ENCODE measurements at places on chromosomes 7 and 10.

GRCh38 chr10:133405844-133406527 is 12.0 kb downstream of the MTG1 start:
- DNase-seq, result no peak

DNA sequence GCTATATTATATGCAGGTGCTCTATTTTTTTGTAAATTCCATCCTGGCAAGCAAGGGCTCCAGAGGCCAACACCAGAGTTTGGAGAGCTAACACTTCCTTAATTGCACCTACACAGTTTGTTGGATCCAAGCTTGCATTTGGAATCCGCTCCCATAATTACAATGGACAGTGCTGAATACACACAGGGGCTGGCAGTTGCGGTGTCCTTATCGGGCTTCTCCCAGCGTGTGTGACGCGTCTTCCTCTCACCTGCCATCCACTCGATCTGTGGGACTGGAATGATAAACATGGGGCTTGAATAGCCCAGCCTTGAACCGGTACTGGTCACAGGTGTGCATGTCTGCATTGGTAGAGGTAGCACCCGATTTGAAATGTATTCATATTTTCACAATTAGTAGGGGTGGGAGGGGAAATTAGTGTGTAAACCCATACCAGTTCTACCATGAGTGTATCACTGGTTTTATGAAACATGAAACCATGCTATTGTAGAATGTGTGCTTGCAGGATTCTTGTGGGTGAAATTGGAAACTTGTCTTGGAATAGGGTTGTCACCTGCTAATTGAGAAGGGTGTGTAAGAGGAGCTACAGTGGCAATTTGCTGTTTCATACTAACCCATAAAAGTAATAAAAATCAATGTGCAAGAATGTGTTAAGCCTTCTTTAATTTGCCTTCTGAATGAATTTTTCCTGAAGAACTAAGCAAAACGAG is 316.5 kb downstream of the WDR11 start:
- DNase-seq, result no peak

GRCh38 chr7:100126239-100126930 is 382 bp upstream of the MBLAC1 start:
- DNase-seq, result no peak

DNA sequence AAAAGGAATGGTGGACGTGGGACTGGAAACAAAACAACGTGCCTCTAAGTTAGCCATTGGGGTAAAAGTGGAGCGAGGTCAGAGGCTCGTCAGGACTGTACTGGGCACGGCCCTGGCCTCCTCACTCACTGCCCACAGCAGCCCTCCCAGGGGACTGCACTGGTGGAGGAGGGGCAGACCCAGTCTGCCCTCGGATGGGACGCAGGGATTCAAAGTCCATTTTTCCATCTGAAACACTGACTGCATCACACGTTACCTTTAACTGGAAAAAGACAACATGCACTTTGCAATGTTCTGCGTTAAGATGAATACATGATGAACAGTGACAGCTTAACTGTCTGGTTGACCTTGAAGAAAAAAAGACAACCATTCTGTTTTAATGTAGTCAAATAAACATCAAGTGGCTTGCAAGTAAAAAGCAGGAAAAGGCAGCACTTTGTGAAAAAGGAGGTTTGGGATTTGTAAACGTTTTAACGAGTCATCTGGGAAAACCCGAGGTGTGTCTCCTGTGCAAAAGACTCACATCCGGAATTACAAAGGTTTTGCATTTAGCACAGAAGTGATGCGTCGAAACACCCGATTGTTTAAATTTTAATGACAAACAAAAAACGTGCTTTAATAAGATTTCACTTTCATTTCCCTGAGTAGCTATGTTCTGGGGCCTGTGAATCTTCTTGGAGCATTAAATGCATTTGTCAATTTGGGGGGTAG is 18.8 kb downstream of the KLF6 start:
- no peak for DNase-seq

All from umbilical cord (tissue), 2 donors.